Stimulated activated CD4-positive, alpha-beta T cell treated with anti-CD3 and anti-CD28 coated beads, Interleukin-4, amount 100 ng/mL, for 48 hours (primary cell): ENCODE measurements at places on chromosomes 3 and 15.

- DNase-seq: no peak
These were observed 18.5 kb downstream of the RMDN3 start for GRCh38 chr15:40736575-40736974.

DNA sequence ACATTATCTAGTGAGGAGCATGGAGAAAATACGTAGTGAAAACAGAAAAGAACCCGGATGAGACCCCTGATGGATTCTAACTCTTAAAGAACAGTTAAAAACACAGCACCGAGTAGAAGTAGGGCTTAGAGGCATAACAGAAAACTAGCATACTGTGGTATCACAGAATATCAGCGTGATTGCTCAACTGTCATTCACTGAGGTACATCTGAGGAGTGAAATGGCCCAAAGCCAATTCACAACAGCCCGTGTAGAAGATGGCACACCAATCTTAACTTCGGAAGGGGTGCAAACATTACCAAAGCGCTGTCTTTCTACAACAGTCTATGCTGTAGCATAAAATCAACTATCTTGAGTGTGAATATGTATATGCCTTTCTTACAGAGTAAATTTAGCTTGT is 1.8 kb downstream of the CLASP2 start:
- DNase-seq: no peak

- no peak for DNase-seq
These were observed 34.5 kb upstream of the ABHD10 start for GRCh38 chr3:111944372-111944771.

DNA sequence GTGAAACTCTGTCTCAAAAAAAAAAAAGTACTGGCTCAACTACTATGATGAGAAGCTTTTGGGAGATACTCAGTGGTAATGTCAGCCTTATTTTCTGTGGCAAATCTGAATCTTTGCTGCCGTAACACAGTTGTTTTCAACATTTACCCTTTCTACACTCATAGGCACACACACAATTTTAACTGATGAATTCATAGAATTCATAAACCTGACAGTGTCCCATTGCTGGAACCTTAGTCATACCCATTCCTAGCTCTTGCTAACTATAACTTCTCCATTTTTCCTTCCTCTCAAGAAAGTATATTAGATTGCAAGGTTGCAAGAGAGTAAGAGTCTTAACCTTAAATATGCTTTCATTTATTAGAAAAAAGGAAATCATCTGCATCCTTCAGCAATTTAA is 496.6 kb downstream of the FHIT start:
- no peak for DNase-seq

- DNase-seq: no peak
These were observed 112.9 kb downstream of the CORO2B start for GRCh38 chr15:68691705-68692104.

- no peak for DNase-seq
These were observed 1072.0 kb downstream of the NSUN3 start for GRCh38 chr3:95134693-95135413.

DNA sequence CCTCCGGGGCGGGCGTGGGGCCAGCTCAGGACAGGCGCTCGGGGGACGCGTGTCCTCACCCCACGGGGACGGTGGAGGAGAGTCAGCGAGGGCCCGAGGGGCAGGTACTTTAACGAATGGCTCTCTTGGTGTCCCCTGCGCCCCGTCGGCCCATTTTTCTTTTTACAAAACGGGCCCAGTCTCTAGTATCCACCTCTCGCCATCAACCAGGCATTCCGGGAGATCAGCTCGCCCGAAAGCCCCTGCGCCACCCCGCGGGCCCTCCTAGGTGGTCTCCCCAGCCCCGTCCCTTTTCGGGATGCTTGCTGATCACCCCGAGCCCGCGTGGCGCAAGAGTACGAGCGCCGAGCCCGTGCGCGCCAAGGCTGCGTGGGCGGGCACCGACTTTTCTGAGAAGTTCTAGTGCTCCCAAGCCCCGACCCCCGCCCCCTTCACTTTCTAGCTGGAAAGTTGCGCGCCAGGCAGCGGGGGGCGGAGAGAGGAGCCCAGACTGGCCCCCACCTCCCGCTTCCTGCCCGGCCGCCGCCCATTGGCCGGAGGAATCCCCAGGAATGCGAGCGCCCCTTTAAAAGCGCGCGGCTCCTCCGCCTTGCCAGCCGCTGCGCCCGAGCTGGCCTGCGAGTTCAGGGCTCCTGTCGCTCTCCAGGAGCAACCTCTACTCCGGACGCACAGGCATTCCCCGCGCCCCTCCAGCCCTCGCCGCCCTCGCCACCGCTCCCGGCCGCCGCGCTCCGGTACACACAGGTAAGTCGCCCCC is at the start of gene THBS1:
TSS of gene THBS1 (plus strand) at position 595 of the 757 bp plus-strand sequence. CDS start 779 bp downstream, outside the sequence.
- DNase-seq: peak; percentile 41
